ENCODE measurements at places on chromosomes 2 and 18.

- DNase-seq, result no peak
Measured at GRCh38 chr2:207182911-207183310, 17.2 kb upstream of the KLF7 start.

DNA sequence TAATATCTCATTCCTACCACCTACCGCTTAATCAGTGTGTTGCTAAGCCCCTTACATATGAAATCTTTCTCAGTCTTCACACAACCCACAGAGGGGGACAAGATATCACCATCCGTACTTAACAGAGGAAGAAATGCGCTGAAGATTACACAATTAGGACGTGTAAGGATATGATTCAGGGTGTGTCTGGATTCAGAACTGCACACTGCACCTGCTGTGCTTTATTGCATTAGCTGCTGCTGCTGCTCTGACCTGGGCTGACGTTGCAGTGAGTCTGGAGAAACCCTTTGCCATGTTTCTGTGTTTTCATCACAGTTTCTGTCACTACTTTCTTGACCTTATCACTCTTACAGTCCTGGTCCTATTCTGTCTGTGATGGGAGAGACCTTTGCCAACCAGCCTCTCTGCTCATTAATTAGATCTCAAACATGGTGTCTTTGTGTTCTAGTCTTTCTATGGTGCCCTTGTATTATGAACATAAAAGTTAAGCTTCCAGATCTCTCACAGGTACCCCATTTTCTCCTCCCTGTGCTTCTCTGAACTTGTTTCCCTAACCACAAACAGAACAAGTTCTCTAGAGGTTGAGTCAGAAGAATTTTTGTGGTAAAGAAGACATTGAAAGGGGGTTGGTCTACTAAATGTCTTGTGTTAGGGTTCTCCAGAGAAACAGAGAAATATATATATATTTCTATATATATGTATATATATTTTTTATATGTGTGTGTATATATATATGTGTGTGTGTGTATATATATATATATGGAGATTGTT, 92.9 kb upstream of the CYP1B1 start:
- no peak for DNase-seq

GRCh38 chr2:191049728-191050639, 36.0 kb upstream of the STAT1 start:
- DNase-seq, result no peak

- DNase-seq, result no peak
Measured at GRCh38 chr2:108894766-108895165, 94.3 kb downstream of the EDAR start.

DNA sequence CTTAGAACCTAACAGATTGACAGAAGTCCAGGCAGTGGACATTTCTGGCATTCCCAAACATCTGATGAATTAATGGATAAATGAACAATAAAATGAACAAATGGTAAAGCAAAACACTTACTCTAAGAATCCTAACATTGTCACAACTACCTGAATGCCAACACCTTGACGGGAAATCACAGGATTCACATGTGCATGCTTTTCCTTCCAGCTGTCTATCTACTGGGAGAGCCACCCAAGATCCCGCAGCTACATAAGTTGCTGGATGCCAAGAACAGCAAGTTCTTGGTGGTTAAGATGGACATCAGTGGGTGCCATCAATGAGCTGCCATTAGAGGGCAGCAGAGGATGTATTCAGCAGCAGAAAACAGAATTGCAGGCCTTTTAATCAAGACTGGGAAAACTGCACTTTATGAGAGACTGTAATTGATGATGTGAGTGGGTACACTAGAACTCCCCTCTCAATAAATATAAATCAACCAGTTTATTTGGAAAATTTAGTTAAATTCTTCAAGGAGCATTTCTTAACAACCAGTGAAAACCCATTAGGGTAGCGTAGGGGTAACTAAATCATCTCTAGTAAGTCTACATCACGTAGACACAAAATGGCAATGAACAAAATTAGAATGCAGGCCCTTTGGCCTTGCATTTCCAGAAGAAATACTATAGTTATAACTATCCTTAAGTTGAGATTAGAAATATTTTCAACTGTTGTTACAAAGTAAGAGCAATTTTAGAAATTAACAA, 45.6 kb downstream of the SESTD1 start:
- peak; percentile 51 for DNase-seq

DNA sequence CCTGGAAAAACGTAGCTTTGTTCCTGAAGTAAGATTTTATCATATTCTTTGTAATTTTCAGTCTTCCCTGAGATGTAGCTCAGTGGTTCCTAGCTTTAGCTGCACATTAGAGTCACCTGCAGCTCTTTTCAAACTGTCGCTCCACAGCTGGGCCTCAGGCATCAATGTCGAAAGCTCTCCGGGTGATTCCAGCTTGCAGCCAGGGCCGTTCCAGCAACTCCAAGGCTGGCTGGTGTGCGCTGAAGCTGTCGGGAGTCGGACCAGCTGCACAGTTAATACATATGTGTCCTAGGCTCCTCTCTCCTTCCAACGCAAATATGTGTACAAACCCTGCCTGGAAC, 609 bp upstream of the ZNF2 start:
- DNase-seq, result no peak

- DNase-seq, result no peak
Measured at GRCh38 chr2:124018890-124019289, 6.2 kb upstream of the CNTNAP5 start.

- DNase-seq, result no peak
Measured at GRCh38 chr2:160380611-160381010, 113.0 kb downstream of the RBMS1 start.

GRCh38 chr2:156191527-156191926, 141.0 kb downstream of the NR4A2 start:
- DNase-seq, result no peak

All from activated CD4-positive, alpha-beta T cell treated with anti-CD3 and anti-CD28 coated beads, Interleukin-2, amount 50 U/mL, for 16 hours (primary cell).